ENCODE measurements at places on chromosomes 1 and 21.

DNA sequence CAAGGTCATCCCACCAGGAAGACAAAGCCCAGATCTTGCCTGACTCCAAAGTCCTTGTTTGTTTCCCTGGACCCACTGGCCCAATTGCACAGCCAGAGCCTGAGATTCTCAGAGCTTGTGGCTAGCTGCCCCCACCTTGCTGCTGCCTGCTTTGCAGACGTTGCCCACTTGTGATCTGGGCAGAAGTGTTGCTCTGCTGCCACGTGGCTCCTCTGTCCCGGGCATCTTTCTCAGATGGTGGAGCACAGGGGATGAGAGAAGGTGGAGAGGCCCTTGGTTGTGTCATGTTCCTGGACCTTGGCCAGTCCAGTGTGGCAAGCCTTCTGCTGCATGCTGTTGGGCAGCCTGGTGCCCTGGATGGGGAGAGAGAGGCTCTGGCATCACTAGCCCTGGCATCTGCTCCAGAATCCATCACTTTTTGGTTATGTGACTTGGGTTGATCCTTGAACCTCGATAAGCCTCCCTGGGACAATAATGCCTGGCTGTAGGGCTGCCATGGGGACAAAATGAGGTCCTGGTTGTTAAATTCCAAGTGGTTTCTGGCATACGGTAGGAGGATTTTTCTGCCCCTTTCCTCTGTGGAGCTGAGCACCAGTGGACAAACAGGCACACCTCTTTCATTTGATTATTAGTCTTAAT lies 1.5 kb upstream of the NR0B2 start:
- no peak for DNase-seq

GRCh38 chr1:229857585-229857984 lies 209.5 kb upstream of the GALNT2 start:
- no peak for DNase-seq

DNA sequence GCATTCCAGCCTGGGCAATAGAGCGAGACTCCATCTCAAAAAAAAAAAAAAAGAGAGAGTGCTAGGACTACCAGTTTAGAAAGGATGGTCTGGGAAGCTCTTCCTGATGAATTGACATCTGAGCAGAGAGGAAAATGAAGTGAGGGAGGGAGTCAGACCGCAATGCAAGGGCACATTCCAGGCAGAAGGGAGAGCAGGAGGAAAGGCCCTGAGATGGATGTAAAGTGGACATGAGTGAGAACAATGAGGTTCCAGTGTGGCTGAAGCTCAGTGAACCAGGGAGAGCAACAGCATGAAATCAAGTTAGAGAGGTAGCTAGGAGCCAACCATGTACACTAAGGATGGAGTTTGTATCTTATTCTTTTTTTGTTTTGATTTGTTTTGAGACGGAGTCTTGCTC lies 55.9 kb upstream of the SPOCD1 start:
- no peak for DNase-seq

- no peak for DNase-seq
Measured at GRCh38 chr1:3914911-3915310, 14.8 kb upstream of the C1orf174 start.

DNA sequence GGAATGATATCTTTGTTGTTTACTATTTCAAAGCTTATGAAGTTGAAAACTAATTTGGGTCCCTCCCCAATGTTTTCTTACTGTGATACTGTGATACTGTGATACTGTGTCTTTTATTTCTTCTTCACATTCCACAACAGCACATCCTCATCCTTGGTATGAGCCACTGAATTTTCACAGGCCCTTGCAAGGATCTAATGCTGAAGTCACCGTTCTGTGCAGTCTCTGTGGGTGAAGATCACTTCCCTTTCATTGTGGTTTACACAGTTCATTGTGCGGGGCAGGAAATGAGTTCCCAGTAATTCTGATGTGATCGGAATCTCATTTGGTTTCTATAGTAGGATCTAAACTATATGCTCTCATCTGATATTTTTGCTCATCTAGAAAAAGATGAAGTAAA lies 32.1 kb upstream of the PAXBP1 start:
- no peak for DNase-seq

DNA sequence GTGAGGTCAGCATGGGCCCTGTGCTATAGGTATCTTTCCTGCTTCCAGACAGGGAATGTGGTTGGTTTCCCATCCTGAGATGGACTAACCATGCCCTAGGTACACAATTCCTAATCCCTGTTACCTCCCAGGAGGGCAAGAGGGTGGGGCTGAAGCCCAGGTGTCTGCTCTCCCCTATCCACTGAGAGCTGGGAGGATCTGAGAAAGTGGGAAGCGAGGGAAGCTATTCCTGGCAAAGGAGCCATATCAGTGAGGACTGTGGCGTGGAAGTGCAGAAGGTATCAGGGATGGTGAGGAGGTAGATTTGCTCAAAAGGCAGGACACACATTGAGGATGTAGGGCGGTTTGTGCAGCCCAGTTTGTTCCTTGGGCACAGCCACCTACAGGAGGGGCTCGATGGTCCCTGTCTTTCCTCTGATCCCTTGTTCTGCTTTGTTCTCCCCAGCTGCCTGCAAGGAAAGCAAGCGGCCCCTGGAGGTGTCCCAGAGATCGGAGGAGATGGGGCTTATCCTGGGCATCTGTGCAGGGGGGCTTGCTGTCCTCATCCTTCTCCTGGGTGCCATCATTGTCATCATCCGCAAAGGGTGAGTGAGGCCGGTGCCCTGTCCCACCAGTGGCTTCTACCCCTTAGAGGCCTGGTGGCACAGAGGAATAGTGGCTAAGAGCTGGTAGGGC lies 48.1 kb downstream of the PTPRU start:
- no peak for DNase-seq

GRCh38 chr1:92662048-92662447 lies 122.9 kb downstream of the EVI5 start:
- DNase-seq: no peak

- no peak for DNase-seq
Measured at GRCh38 chr1:93965888-93966287, 56.7 kb upstream of the GCLM start.

DNA sequence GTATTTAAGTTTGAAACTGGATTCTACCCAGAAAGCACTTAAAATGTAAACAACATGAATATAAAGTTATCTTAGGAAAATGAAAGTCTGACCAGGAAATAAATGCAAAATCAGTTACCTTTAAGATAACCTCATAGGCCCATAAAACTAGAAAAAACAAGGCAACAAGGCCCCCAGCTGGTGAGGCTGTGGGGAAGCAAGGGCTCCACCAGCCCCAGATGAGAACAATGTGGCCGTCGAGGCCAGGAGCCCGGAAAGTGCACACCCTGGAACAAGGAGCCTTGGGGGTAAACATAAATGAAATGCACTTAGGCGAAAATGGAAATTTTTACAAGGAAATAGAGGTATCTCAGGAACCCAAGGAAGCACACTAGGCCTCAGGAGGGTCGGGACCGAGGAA lies 37.9 kb upstream of the BMP8B start:
- no peak for DNase-seq

DNA sequence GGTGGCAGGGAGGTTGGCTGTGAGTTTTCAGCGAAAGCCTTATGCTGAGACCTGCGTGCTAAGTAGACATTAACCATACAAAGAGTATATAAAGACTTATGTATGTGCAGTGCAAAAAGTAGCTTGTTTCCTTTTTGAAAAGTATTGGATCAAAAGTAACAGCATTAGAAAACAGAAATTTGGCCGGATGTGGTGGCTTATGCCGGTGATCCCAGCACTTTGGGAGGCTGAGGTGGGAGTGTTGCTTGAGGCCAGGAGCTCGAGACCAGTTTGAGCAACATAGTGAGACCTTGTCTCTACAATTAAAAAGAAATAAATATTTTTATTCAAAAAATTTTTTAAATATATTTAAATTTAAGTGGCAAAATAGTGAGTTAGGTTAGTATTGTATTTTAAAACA lies 2.2 kb downstream of the RPAP2 start:
- DNase-seq: no peak

DNA sequence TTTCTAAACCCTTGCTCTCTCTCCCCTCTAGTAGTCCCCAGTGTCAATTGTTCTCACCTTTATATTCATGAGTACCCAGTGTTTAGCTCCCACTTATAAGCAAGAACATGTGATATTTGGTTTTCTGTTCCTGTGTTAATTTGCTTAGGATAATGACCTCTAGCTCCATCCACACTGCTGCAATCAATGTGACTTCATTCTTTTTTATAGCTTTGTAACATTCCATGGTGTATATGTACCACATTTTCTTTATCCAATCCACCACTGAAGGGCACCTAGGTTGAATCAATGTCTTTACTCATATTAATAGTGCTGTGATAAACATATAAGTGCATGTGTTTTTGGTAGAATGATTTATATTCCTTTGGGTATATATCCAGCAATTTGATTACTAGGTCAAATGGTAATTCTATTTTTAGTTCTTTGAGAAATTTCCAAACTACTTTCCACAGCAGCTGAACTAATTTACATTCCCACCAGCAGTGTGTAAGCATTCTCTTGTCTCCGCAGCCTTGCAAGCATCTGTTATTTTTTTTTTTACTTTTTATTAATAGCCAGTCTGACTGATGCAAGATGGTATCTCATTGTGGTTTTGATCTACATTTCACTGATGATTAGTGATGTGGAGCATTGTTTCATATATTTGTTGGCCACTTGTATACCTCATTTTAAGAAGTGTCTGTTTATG lies 277.8 kb downstream of the LTN1 start:
- no peak for DNase-seq

- no peak for DNase-seq
Measured at GRCh38 chr1:40823345-40823744, 38.8 kb downstream of the CITED4 start.

DNA sequence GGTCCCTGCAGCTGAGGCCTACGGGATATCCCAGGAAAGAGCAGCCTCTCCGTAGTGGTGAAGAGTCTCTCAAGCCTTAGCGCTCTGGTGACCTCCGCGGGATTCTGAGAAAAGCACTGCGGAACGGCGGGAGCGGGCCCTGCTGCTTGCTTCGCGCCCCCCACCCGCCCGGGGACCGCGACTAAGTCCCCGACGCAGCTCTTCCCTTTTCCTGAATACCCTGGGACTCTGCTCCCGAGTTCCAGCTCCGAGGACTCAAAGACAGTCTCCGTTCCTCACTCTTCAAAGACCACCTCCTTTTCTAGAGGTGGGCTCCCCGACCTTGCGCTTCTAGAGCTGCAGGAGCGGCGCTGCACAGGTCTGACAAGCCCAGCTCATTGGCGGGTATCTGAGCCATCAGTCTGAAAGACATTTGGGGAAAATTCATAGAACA lies 3.6 kb upstream of the PRRX1 start:
- DNase-seq: no peak

GRCh38 chr1:42133809-42134526 lies 19.2 kb upstream of the GUCA2B start:
- no peak for DNase-seq

DNA sequence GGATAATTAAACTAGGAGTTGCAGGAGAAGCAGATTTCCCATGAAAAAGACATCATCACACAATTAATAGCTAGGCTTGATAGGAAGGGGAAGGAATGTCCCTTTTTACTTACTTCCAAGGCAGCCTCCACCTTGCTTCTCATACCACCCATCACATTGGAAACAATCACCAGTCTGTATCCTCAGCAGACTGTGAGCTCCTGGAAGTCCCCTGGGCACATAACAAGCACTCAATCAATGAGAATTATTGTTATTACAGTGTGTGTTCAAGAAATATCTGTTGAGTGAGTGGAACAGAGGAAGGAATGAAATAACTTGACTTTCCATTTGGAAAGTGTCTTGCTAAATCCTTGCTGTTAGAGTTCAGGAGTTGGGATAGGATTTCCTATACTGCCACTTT lies 36.2 kb downstream of the HIVEP3 start:
- DNase-seq: peak; percentile 12

- peak; percentile 82 for DNase-seq
Measured at GRCh38 chr1:169460191-169460833, 25.4 kb downstream of the SLC19A2 start.

GRCh38 chr1:165843304-165843703 lies 15.9 kb downstream of the UCK2 start:
- DNase-seq: no peak

GRCh38 chr1:110040548-110040947 lies 6.1 kb downstream of the STRIP1 start:
- no peak for DNase-seq

DNA sequence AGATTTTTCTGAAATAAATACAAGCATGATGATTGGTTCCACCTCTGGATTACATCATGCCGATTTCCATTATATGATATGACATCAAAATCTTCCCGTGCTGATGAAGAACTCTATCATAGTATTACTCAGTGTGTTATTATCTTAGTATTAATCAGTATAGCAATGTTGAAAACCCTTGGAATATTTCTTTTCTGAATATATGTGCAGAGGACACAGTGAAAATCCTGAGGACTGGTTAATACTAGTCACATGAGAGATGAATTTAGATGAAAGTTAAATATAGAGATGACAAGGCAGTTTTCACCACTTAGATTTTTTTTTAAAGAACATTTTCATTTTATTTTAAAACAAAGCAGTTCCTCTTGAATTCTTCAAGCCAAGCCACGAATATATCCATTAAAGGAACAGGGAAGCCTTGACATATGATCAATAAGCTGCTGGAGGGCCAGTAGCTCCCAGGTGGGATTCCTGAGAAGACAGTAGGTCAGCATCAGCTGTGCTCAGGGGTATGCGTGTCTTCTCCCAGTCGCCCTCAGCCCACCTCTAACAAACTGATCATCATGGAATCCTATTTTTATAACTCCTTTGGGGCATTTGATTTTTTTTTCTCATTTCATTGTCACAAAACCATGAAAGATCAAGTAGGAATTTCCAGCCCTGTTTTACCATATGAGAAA lies 56.2 kb upstream of the UBE2U start:
- no peak for DNase-seq

DNA sequence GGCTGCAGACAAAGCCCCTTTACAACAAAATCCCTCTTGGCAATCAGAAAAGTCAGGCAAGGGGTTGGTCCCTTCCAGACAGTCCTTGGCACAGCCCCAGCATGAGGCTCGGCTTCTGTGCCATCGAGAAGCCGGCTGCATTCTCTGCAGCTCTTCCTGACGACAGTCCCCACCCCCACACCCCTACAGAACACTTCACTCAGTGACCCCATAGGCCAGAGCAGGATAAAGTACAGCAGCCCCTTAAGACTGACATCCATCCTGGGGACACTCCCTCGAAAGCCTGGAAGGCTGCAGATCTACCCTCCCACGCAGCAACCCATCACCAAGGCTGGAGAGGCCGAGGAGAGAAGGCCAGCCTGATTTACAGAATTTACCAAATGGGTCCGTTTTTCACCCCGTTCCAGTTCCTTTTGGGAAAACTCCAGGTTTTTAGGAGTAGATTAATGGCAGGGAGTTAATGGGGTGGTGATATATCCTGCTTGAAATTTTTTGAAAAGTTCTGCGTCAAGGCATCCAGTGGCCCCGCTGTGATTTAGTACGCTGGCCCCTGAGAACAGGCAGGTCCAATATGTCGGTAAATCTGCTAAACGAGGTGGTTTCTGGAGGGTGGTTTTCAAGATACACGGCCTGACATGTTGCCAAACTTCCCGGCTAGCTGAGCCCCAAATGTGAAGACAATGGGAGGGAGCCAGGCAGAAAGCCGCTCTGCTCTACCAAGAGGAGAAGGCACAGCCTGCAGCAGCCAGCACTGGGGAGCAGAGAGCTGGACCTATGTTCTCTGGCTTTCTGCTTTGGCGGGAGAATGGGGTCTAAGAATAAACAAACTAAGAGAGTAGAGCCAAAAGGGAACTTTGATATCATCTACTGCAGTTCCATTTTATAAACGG lies 81.7 kb downstream of the SSBP3 start:
- DNase-seq: no peak

- no peak for DNase-seq
Measured at GRCh38 chr1:183161391-183161790, 24.7 kb upstream of the LAMC2 start.

- DNase-seq: no peak
Measured at GRCh38 chr1:37905727-37906126, 41.1 kb downstream of the INPP5B start.

- DNase-seq: no peak
Measured at GRCh38 chr1:36508257-36508656, 25.5 kb upstream of the CSF3R start.

Measured in hematopoietic multipotent progenitor cell treated with erythropoietin and hydrocortisone succinate and interleukin-3 and kit ligand, for 8 days (in vitro differentiated cells).